ENCODE measurements at places on chromosomes 3 and 15.

DNA sequence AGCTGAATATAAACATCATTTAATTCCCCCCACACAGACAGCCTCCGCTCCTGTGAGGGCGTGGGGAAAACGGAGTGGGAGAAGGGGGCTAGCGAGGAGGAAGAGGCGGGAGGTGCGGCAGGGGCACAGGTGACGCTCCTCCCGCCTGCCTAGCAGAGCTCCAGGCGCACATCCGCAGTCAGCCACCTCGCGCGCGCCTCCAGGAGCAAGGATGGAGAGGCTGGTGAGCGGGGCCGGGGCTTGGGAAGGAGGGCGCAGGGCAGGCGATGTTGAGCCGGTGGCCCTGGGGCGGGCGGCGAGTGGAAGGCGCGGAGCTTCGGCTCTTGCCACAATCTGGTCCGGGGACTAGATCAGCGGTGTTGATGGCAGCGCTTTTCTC, at the start of gene CD200:
TSS of gene CD200 (plus strand) at position 155 of the 379 bp plus-strand sequence. CDS start at position 212, 57 bp downstream.
- no peak for DNase-seq

DNA sequence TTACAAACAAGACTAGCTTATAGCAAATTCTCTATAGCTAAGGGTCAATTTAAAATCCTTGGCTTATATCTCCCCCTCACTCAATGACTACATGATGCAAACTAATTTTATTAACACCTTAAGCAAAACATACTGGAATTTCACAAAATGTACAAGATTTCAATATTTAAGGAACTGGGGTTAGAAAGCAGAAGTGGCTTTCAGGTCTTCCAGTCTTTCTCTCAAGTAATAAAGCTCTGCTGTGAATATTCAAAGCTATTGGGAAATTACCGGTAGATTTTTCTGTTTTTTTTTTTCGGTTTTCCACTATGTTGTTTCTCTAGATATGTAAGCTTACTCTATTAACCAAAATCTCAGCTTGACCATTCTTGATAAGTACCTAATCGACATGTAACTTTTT, 3.9 kb downstream of the EPM2AIP1 start:
- no peak for DNase-seq

- no peak for DNase-seq
Measured at GRCh38 chr3:52333869-52334557, 17.9 kb downstream of the DNAH1 start.

GRCh38 chr3:45978006-45978761, 17.4 kb downstream of the FYCO1 start:
- DNase-seq: peak; percentile 40
